Cardiac muscle cell (in vitro differentiated cells and primary cell): ENCODE measurements at places on chromosomes 2 and 18. TPM values are rescaled to one million over a fixed set of nuclear protein-coding genes. Genes with fewer than 3 reads are reported as not detected.

Gene CBLN2
- 0.15 and 2.0 TPM in 2 replicates for total RNA-seq

DNA sequence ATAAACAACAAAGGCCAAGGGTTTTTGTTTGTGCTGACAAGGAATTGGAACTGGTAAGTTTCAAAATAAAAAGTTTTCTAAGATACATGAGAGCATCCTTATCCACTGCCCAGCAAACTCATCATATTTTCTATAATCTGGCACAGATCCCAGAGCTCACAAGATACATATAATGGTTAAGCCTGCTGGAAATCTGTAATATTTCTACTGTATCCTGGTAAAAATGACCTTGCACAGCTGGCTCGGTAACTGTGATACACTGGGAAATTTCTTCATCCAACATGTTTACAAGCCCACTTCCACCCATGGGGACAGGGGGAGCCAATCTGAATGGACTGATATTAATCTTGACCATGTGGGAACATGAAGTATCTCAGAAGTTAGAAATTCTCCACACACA is 425.4 kb upstream of the MMADHC start:
- no peak for DNase-seq
- no peaks in the 10 kb centered on the region for H3K4me1 ChIP-seq
- H3K27ac ChIP-seq: no peak overlapping the region

Gene GCKR
- not detected in 2 replicates for total RNA-seq

DNA sequence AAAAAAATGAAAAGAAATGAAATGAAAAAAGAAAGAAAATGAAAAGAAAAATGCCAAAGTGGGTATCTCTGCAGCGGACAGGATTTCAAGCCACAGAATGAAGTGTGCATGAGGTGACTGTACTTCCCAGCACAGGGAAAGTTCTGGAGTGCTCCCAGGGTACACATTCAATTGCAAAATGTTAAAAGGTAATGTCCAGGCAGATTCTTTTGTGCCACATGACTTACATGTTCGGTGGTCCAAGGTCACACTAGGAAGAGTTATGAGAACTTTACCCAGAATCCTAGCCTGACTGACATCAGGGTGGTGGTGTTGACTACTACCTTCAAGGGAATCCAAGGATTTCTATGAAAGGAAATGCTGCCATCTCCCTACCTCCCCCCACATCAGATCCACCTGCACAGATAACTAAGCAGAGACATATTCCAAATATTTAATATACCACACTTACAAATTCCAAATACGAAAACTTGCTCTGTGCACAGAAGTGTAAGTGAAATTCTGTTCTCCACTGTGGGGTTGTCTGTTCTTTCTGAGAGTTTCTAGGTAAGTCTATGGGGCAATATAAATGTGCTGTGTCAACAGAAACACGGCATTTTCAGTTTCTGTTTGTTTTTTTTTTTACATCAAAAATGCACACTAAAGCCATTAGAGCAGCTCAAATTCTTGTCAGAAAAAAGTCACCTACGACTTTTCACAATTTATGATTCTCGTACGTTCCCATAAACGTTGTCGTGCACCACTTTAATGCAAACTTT is 56.6 kb downstream of the CABYR start:
- no peaks in the 10 kb centered on the region for H3K27me3 ChIP-seq
- DNase-seq: no peak
- H3K4me3 ChIP-seq: no peak overlapping the region
- H3K36me3 ChIP-seq: no peaks in the 10 kb centered on the region

Gene LINC00305
- 0.21 TPM in 1 of 2 replicates, not detected in the other for total RNA-seq

- H3K27me3 ChIP-seq: no peaks in the 10 kb centered on the region
- peak; percentile 93 for DNase-seq
- H3K4me1 ChIP-seq: no peaks in the 10 kb centered on the region
Measured at GRCh38 chr2:150495993-150496627, 8.6 kb upstream of the RND3 start.

Gene G6PC2
- total RNA-seq: not detected in 2 replicates

GRCh38 chr18:50769463-50769862 is 50.4 kb downstream of the MRO start:
- no peak overlapping the region for H3K27ac ChIP-seq
- H3K4me1 ChIP-seq: no peaks in the 10 kb centered on the region
- H3K36me3 ChIP-seq: no peaks in the 10 kb centered on the region

DNA sequence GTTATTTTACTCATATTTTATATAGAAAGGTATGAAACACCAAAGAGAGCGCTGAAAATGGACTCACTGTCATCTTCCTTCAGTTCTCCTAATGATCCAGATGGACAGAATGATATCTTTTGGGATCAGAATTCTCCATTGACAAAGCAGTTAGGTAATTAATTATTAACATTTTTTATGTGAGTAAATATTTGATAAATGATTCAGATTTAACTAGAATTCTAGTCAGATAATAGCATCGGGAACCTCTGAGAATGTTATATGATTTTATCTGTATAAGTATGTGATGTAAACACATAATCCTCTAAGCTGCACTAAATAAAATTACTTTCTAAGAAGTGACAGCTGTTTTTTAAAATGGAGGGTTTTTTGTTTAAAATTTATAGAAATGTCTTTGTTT is 2.0 kb downstream of the ETAA1 start:
- no peak overlapping the region for H3K4me3 ChIP-seq
- H3K4me1 ChIP-seq: peaks cover 6% of the 10 kb centered on the region
- no peak for DNase-seq

Gene CDC42EP3
- total RNA-seq: 36.2 and 39.6 TPM in 2 replicates

Gene CCDC141
- 95.5 and 213 TPM in 2 replicates for total RNA-seq

Gene TRAPPC8
- total RNA-seq: 15.6 and 25.7 TPM in 2 replicates

DNA sequence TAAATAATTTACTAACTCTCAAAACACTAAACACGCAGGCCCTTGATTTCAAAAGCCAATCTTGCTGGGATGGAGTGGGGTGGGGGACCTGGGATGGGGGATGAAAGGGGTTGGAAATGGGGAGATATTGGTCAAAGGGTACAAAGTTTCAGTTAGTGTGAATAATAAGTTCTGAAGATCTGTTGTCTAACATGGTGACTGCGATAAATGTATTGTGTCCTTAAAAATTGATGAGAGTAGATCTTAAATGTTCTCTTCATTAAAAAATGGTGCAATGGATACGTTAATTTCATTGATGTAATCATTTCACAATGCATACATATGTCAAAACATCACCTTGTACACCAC is 505 bp upstream of the ACYP2 start:
- no peaks in the 10 kb centered on the region for H3K27me3 ChIP-seq
- H3K4me1 ChIP-seq: peaks cover 5% of the 10 kb centered on the region
- peak overlapping the region; percentile 97 for H3K27ac ChIP-seq
- no peak for DNase-seq

Gene KATNAL2
- 4.8 and 19.6 TPM in 2 replicates for total RNA-seq

Gene INHA
- 11.4 and 39.0 TPM in 2 replicates for total RNA-seq

Gene IFIH1
- total RNA-seq: 0.06 and 0.07 TPM in 2 replicates

Gene ELOA2
- total RNA-seq: not detected in 2 replicates

DNA sequence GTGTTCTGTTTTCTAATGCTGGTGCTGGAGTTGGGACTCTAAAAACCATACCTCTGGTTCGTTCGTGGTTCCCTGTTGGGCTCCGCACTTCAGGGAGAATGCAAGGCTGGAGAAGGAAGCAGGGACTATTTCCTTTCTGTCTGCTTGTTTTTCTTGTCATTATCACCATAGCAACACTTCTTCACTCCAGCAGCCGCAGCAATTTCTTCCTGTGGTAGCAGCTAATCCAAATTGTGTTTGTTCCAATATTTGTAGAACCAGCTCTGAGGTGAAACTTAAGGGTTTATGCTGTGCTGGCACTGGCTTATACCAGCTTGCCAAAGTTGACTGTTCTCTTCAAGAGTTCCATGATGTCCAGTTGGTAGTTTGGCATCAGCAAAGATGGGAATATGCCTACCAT is 301.4 kb upstream of the SYT4 start:
- H3K27ac ChIP-seq: no peak overlapping the region
- H3K4me1 ChIP-seq: no peaks in the 10 kb centered on the region
- H3K27me3 ChIP-seq: no peaks in the 10 kb centered on the region
- no peaks in the 10 kb centered on the region for H3K36me3 ChIP-seq

Gene UGT1A10
- total RNA-seq: not detected in 2 replicates

DNA sequence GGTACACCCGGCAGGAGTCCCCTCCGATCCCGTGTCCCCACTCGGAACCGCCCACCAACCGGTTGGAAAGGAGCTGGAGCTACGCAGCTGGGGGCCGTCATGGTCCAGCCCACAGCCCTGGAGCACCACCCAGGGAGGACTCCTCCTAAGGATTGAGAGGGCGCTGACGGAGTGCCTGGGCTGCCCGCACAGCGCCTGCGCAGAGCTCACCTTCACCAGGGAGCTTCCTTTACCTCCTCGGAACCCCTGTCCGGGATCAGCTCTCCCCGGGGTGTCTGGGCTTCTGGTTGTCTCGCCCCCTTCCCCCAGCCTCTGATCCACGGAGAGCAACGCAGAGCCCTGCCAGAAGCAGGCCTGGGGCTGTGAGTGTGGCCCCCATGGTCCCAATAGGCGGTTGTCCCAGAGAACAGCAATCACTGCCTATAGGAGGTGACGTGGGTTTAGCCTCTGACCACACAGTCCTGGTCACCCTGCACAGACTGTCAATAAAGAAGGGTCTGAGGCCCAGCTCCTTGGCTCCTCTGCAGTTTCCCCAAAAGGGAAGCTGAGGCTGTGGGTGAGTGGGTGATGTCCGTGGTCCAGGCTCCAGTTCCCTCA is 14.6 kb downstream of the ALPG start:
- H3K27ac ChIP-seq: no peak overlapping the region
- H3K27me3 ChIP-seq: peaks cover 99% of the 10 kb centered on the region
- no peaks in the 10 kb centered on the region for H3K4me1 ChIP-seq
- H3K36me3 ChIP-seq: no peaks in the 10 kb centered on the region

Gene XIRP2
- 0.51 and 0.53 TPM in 2 replicates for total RNA-seq

DNA sequence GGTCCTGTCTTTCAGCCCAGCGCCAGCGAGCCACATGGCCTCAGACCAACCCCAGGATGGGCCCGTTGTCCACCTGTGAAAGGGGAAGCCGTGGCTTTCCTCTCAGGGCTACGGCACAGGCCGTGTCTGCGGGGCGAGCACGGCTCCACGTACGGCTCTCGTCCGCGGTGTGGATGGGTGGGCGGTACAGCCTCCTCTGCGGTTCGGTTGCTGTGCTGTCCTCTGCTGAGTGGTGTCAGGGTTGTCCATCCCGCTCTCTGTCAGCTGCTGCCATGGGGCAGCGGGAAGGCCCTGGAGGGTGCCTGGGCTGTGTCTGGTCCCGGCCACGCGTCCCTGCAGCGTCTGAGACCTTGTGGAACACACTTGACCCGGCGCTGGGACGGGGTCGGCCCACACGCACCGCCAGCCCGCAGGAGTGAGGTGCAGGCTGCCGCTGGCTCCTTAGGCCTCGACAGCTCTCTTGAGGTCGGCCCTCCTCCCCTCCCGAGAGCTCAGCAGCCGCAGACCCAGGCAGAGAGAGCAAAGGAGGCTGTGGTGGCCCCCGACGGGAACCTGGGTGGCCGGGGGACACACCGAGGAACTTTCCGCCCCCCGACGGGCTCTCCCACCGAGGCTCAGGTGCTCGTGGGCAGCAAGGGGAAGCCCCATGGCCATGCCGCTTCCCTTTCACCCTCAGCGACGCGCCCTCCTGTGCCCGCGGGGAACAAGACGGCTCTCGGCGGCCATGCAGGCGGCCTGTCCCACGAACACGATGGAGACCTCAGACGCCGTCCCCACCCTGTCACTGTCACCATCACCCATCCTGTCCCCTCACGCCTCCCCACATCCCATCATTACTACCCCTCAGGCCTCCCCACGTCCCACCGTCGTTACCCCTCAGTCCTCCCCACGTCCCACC is 128.7 kb downstream of the NFATC1 start:
- H3K27ac ChIP-seq: no peak overlapping the region
- no peak overlapping the region for H3K4me3 ChIP-seq
- no peak for DNase-seq

GRCh38 chr2:234304950-234305349 is 191.9 kb downstream of the ARL4C start:
- H3K27me3 ChIP-seq: no peaks in the 10 kb centered on the region
- H3K36me3 ChIP-seq: no peaks in the 10 kb centered on the region
- peak; percentile 34 for DNase-seq
- no peak overlapping the region for H3K4me3 ChIP-seq
- no peak overlapping the region for H3K27ac ChIP-seq
- no peaks in the 10 kb centered on the region for H3K4me1 ChIP-seq

Gene VWA3B
- total RNA-seq: 0.09 and 0.67 TPM in 2 replicates

DNA sequence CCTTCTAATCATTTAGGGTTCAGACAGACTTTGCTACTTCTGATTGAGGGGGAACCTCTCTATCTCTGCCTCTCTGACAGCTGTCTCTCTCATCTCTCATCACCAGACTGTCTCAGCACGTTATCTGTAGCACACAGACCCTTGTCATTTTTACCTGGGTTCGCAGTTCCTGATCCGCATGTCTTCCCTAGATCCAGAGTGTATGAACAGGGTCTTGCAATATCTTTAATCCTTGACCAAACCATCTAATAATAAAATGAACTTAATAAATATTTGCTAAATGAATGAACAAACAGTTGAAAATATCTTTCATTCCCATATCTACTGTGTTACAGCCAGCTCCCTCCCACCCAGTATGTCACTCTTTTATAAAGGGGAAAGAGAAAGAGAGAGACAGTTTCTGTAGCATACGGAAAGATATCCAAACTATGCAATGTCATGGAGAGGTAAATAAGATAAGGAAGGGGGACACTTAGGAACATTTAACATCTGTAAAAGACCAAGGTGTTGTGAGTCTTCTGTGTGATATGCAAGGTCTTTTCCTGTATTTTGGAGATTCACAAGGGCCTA is 507.6 kb downstream of the SUCLG1 start:
- no peaks in the 10 kb centered on the region for H3K27me3 ChIP-seq
- no peak for DNase-seq
- H3K4me3 ChIP-seq: no peak overlapping the region
- no peaks in the 10 kb centered on the region for H3K4me1 ChIP-seq
- H3K36me3 ChIP-seq: no peaks in the 10 kb centered on the region

Gene TRIM54
- 53.1 and 65.9 TPM in 2 replicates for total RNA-seq

GRCh38 chr2:129491308-129491707 is 488.2 kb upstream of the RAB6C start:
- H3K27ac ChIP-seq: no peak overlapping the region
- no peaks in the 10 kb centered on the region for H3K36me3 ChIP-seq
- H3K27me3 ChIP-seq: no peaks in the 10 kb centered on the region
- no peaks in the 10 kb centered on the region for H3K4me1 ChIP-seq
- no peak overlapping the region for H3K4me3 ChIP-seq

DNA sequence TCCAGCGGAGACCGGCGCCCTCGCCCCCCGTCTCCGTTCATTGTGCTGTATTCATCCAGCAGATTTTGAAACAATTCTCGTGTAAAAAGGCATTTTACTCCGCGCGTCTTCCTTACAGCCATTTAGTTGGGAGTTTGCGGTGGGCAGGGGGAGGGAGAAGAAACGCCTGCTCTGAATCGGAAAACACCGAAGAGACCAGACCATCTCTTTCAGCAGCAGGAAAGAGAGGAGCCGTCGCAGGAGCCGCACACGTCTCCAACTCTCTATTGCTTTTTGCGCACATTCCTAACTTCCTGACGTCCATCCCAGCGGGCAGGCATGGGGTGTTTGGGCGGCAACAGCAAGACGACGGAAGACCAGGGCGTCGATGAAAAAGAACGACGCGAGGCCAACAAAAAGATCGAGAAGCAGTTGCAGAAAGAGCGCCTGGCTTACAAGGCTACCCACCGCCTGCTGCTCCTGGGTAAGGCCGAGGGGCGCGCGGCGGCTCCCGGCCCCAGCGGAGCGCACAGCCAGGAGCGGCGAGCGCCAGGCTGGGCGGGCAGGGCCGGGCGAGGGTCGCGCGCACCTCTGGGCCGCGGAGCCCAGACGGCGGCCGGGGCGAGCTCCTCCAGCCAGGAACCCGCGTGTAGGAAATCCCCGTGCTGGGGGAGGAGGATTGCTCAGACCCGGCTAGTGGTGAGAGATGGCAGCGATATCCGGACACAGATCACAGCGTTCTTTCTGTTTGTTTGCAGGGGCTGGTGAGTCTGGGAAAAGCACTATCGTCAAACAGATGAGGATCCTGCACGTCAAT is 63.2 kb downstream of the GNAL start:
- peak; percentile 61 for DNase-seq
- peaks cover 65% of the 10 kb centered on the region for H3K27me3 ChIP-seq
- H3K36me3 ChIP-seq: no peaks in the 10 kb centered on the region
- no peaks in the 10 kb centered on the region for H3K4me1 ChIP-seq
- H3K27ac ChIP-seq: no peak overlapping the region
